ENCODE measurements at places on chromosomes 2 and 18.

DNA sequence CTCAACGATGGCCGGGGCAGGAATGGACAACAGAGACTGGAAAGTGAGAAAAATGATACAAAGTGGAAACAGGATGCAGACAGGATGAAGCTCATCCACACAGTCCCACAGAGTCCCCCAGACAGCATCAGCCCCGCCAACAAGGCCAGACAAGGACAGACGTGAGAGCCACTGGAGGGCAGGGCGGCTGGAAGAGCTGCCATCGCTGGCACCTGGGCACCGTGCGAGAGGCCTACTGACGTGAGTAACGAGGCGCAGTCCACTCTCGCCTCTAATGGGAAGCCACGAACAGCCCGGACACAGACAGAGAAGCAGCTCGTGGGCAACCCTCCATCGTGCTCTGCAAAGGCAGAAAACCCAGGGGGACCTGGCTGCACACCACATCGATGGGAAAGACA is 17.1 kb downstream of the HDAC4 start:
- DNase-seq = no peak

- DNase-seq = no peak
These were observed 148.5 kb downstream of the FHOD3 start for GRCh38 chr18:36446059-36446458.

- DNase-seq = no peak
These were observed 411.1 kb downstream of the FIGN start for GRCh38 chr2:163324677-163325076.

GRCh38 chr18:55863876-55864275 is 275.9 kb upstream of the TCF4 start:
- no peak for DNase-seq

GRCh38 chr2:150938527-150938926 is 323.1 kb downstream of the RBM43 start:
- DNase-seq = no peak

DNA sequence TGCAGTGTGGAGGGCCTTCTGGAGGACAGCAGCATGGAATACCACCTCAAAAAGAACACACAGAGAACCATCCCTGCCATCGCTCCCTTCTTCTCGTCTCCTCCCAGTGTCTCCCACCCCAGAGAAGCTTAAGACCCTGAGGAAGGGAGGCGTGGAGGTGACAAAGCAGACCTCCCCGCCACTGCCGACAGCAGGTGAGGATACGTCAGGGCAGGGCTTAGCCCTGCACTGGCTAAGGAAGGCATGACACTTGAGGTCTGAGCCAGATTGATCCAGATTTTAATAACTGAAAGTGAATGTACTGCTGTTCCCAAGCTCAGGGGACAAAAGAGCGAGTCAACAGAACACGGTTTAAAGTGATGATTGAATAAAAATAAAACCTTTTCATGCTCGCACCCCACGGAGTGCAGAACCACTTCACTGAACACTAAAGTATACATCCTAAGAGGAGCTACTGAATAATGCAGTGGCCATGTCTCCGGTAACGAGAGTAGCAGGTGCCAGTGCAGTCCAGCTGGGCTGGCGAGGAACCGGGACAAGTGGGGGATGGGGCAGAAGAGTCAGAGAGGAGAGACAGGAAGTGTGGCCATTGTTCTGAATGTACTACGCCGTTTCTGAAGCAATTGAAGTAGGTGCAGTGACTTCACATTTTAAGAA is 391.0 kb downstream of the CDH2 start:
- DNase-seq = no peak

- DNase-seq = peak; percentile 29
These were observed 161.0 kb downstream of the HDAC4 start for GRCh38 chr2:239239607-239240413.

DNA sequence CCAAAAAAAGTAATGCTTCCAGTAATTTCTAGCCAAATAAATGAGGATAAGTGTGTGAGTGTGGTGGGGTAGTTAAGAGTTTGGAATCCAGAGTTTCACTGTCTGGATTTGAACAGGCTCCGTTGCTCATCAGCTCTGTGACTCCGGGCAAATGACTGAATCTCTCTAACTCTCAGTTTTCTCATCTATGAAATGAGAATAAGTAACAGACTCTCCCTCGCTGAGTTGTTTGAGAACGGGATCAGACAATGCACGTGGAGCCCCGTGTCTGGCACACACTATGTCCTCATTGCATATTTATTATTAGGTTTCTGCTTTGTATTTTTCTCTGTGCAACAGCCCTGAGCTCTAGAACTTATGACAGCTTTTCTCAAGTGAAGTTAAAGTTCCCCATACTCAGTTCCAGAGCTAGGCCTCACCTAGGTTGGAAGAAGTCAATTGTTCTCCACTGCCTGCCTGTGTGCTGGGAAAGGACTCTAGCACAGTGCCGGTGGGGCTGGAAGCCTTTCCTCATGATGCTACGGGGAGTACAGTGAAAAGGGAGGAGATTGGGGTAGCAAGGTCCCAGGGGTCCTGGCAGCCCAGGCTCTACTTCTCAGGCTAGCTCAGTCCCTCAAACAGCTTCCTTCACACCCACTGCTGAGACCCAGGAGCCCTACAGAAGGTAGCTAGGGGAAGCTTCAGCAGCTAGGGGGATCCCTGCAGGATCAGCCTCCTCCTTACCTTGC is 1.7 kb upstream of the ICOS start:
- no peak for DNase-seq

DNA sequence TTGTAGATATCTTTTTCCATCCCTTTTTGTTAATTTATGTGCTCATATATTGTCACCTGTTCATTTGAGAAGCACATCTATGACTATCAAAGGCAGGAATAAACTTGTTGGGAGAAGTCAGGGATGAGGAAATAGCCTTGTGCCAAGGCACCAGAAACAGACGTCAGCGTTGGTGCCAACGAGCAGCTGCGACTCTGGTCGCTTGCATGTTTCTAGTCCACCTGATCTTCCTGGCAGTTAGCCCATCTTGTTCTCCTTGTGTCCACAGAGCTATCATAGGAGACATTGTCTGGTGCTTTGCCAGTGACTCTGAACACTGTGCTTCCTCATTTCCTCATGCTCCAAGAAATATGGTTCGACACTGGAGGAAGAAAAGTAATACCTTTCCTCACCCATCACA is 374.4 kb downstream of the PTPRM start:
- DNase-seq = no peak

- no peak for DNase-seq
These were observed 579.9 kb downstream of the CCDC85A start for GRCh38 chr2:56763683-56764082.

DNA sequence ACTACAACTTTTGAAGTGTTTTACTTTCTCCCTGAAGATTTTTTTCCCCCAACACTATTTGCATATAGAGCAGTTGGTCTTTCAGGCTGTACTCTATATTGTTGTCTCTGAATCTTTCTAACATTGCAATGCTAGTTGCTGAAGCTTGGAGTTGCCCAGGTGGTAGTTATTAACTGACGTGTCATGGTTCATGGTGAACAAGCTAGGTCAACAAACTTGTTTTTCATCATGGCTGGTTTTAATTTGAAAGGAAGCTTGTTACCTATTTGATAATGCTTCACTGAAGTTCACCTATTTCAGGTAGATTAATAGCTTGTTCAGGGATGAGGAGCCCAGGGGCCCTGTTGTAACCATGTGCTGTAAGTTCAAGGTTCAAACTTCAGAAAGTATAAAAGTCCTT is 158.8 kb upstream of the ZEB2 start:
- DNase-seq = no peak

- no peak for DNase-seq
These were observed 15.9 kb downstream of the SMAD7 start for GRCh38 chr18:48934723-48935432.

GRCh38 chr18:47108998-47109405 is 41.3 kb downstream of the HDHD2 start:
- DNase-seq = peak; percentile 96

DNA sequence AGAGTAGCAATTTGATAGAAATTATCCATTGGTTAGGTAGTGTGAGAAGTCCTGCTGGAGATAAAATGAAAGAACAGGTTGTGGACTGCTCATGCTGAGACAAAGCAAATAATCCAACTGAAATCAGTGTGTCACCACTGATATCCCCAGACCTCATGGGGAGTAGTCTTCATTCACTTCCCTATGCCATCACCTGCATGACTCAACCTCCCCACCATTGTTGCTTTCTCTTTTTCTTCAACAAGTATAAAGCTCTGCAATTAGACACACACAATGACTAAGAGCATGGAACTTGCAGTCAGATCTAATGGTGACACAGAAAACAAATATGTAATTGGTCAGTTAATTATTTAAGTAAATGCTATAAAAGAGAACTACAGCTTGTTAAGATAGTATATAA is 475.3 kb downstream of the RIT2 start:
- no peak for DNase-seq

DNA sequence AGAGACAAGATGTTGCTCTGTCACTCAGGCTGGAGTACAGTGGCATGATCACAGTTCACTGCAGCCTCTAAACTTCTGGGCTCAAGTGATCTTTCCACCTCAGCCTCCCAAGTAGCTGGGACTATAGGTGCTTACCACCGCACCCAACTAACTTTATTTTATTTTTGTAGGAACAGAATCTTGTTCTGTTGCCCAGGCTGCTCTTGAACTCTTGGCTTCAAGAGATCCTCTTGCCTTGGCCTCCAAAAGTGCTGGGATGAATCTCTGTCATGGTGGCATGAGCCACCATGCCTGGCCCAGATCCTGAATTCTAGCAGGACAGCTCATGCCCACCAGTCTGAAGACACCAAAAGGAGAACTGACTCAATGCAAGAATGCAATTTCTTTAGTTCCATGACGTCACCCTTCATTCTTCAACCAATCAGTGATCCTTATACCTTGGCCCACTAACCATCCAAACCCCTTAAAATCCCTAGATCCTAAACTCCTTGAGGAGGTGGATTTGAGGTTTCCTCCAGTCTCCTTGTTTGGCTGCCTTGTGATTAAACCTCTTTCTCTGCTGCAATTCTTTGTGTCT is 25.6 kb upstream of the CXXC1 start:
- no peak for DNase-seq

DNA sequence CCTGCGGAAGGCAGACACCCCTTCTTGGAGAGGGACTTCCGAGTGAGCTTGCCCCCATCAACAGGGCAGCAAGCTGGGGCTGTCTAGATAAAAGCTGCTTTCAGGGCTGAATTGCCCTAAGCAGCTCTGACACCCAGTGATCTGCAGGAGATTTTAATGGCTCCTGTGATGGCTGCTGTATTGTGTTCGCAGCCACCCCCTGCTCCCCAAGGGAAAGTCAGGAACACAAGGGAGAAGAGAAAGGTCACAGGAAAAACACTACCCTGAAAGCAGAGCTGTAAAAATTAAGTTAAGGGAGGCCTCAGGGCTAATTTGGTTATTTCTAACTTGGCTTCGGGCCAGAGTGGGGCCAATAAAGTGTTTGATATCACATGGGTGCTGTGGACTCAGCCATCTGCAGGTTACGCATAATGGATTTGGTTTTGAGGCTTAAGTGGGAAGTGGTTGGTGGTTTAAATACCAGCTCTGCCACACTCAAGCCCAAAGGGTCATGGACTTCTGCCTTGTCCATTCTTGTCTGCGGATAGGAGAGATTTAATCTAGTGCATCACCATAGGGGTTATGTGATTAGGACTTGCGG is 147.6 kb downstream of the CLIP4 start:
- no peak for DNase-seq

DNA sequence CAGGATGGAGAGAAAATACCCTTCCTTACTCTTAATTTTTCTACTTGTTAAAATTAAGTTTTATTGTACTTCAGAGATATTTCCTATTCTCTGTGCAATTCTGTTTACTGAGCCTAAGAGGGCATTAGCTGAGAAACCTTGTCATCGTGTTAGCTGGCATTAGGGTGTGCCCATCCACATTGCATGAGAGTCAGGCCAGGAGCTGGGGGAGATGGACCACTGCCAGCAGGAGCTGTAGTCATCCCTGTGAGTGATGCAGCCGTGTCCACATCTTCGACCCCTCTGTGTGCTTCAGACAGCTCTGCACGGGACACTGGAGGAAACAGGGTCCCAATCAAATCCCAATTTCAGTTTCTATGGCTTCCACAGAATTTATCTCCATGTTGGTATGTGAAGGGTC is 34.2 kb downstream of the ABCA12 start:
- DNase-seq = no peak

- DNase-seq = no peak
These were observed 4.0 kb downstream of the NEU4 start for GRCh38 chr2:241812730-241813643.

DNA sequence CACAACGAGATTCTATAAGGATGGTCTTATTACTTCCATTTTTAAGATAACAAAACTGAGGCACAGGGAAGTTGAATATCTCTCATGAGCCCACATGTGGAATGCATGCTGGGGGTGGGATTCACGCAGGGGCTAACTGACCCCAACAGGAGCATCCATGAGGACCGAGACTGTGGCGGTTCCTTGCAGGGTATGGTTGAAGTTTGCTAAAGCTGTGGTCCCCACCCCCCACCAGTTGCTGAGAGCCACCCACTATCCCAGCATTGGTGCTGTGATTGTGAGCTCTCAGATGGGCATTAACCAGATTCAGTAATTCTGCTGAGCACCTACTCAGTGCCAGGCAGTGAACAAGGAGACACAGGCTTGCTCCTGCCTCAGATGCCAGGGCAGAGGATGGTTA is 116.0 kb upstream of the TEX51 start:
- no peak for DNase-seq

- DNase-seq = no peak
These were observed 1149.5 kb upstream of the FANCL start for GRCh38 chr2:59390581-59390980.

GRCh38 chr2:178895171-178895570 is 87.9 kb upstream of the TTN start:
- no peak for DNase-seq
